ENCODE measurements at places on chromosomes 13 and 19.

GRCh38 chr19:1206864-1207450 is 1.4 kb downstream of the STK11 start:
- DNase-seq, result peak; percentile 11

GRCh38 chr13:76630629-76631230 is 255.5 kb downstream of the KCTD12 start:
- no peak for DNase-seq

- no peak for DNase-seq
Measured at GRCh38 chr13:63629591-63629990, 2213.9 kb upstream of the PCDH20 start.

DNA sequence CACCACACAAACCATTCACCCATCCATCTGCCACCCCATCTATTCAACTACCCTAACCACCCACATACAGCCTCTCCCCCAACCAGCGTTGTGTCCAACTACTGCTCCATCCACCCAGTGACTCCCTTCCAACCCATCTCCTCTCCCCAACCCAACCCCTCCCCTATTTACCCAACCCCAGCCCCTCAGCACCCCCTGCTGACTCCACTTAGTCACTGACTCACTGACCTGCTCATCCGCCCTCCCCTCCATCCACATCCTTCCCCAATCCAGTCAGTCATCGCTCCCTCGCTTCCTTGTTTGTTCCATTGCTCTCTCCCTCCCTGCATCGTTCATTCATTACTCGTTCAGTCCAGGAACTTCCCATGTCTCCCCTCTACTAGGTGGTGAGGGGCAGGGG is 39.2 kb downstream of the KCNC3 start:
- no peak for DNase-seq

DNA sequence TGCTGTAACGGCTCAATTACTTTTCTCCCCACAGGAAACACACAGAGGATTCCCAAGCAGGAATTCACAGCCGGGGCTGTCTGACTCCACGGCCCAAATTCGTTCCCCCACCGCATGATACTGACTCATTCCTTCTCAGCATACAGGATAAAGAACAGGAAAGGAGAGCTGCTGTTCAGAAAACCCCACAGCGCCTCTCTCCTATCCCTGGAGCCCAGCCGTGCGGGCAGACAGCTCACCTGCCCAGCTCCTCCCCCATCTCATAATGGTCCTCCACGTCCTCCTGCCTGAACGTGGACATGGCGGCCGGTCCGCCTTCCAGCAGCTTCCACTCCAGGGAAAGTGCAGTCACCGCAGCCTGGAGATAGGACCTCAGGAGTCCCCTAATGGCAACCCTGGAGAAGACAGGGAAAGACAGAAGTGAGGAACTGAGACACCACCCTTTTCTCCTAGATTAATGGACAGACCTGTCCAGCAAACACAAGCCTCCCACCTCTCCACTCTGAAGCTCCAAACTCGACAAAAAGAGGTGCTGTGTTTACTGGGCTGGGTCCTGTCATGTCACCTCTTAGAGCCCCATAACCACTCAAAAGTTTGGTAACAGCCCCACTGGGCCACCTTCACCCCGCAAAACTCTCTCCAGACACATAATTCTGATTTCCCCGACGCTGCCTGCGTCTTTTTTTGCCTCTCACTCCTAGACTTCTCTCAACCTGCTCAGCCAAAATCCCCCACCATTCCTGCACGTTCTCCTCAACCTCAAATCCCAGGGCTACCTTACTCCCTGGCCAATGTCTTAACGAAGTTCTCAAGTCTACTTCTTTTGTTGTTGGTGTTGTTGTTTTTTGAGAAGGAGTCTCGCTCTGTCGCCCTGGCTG is 1.2 kb downstream of the DAPK3 start:
- no peak for DNase-seq

DNA sequence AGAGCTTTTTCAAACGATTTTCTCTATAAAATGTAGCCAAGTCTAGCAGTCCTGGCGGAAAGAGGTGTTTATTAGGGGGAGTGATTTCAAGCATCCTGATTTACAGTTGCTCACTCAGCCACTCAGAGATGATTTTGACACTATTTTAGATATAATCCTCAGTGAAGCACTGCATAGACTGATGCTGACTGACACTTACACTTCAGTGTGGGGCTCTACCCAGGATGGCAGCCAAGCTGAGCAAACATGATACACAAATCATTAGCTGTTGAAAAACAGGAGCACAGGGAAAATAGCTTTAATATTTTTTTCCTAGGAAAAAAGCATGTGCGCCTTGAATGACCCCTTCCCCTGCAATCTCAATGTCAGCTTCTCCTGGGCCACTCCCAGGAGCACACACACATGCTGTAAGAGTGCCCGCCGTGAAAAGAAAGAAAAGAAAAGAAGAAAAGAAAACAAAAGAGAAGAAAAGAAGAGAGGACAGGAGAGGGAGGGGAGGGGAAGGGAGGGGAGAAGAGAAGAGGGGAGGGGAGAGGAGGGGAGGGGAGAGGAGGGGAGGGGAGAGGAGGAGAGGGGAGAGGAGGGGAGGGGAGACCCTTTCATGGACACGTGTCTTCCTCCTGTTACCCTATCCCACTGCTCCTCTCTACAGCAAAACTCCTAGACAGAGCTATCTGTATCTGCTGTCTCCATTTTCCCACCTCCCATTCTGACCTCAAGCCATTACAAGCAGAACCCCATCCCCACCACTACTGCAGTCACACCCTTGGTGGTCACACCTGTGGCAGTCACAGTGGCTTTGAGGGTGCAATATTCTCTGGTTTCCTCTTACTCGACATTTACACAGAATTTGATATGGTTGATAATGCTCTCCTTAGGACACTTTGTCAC is 36.4 kb downstream of the RCBTB2 start:
- peak; percentile 41 for DNase-seq

Measured in activated T-helper 1 cell treated with anti-CD3 and anti-CD28 coated beads, Interleukin-12 subunit alpha, Interleukin-12 subunit beta, Interleukin-2, Interleukin-4 antibody, amounts not matched to agents 30 ng/mL and 10 ng/mL and 1 ng/mL, durations not matched to agents 14 hours and 24 hours and 36 hours (primary cell).